ENCODE measurements at places on chromosomes 13 and 19. TPM values are rescaled to one million over a fixed set of nuclear protein-coding genes. Genes with fewer than 3 reads are reported as not detected.

JAK3 gene
- 0.68 TPM for total RNA-seq

DMPK gene
- 8.4 TPM for total RNA-seq

ZNF728 gene
- not detected for total RNA-seq

KLK5 gene
- 103 TPM for total RNA-seq

P2RY11 gene
- 6.3 TPM for total RNA-seq

MISP3 gene
- total RNA-seq: 0.78 TPM

APOC4 gene
- total RNA-seq: not detected

CNMD gene
- not detected for total RNA-seq

KIR2DL4 gene
- not detected for total RNA-seq

FREM2 gene
- 0.07 TPM for total RNA-seq

KLHL1 gene
- not detected for total RNA-seq

FPR3 gene
- total RNA-seq: not detected

CHST8 gene
- 0.04 TPM for total RNA-seq

LIM2 gene
- not detected for total RNA-seq

UPF3A gene
- 33.3 TPM for total RNA-seq

C19orf85 gene
- total RNA-seq: not detected

FGF21 gene
- not detected for total RNA-seq

CACNG7 gene
- total RNA-seq: not detected

KLC3 gene
- 47.3 TPM for total RNA-seq

ZBTB32 gene
- not detected for total RNA-seq

CEACAM1 gene
- 3.7 TPM for total RNA-seq

RFPL4AL1 gene
- not detected for total RNA-seq

Measured in foreskin keratinocyte (primary cell).